ENCODE measurements at places on chromosomes 16 and 17.

GRCh38 chr17:21160401-21160800 lies 33.6 kb downstream of the DHRS7B start:
- DNase-seq, result no peak

GRCh38 chr17:34596920-34597319 lies 17.5 kb downstream of the TMEM132E start:
- no peak for DNase-seq

DNA sequence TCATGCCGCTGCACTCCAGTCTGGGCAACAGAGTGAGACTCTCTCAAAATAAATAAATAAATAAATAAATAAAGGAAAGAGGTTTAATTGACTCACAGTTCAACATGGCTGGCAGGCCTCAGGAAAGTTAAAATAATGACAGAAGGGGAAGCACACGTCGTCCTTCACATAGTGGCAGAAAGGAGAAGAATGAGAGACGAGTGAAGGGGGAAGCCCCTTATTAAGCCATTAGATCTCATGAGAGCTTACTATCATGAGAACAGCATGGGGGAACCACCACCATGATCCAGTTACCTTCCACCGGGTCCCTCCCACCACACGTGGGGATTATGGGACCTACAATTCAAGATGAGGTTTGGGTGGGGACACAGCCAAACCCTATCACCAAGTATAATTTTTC lies 54.5 kb downstream of the PAFAH1B1 start:
- DNase-seq, result no peak

DNA sequence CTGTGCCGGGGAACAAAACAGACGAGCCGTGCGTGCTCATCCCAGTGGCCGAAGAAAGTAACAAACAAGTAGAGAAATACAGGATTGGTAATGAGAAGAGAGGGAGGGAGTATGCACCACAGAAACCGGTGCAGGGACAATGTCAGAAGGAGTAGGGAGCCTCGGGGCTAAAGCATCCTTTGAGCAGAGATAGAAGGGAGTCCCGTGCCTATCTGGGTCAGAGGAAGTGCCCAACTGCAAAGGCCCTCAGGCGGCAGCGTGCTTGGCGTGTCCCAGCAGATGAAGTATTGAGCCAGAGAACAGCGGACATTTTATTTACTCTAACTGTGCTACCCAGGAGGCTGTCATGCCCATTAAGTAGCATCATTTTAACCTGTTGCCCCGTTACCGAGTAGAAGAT lies 114.9 kb upstream of the CACNG5 start:
- DNase-seq, result peak; percentile 47

DNA sequence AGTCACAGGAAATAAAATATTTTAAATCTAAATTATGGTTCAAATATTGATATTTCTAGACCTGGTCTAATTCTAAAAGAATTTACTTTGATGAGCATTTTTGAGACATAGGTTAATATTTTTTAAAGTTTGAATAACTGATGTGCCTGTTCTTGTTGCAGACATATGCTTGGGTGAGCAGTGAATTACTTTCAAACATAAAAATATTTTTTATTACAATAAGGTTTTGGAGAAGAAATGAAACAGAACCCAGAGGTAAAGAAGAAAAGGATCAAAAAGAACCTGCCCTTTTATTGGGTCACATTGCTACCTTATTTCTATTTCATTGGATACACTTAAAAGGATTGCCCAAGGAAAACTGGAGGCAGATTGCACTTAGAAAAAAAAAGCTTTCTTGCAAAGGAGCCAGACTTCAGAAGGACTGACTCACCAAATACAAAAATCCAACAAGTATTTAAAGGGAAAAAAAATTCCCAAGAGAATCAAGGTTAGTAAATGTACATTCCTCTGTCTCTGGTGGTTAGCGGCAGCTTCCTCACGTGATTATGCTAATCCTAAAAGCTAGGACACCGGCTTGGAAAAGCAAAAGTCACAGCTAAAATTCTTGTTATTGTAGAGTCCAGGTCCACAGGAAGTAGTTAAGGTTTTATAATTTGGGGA lies 18.5 kb downstream of the ENPP7 start:
- no peak for DNase-seq

DNA sequence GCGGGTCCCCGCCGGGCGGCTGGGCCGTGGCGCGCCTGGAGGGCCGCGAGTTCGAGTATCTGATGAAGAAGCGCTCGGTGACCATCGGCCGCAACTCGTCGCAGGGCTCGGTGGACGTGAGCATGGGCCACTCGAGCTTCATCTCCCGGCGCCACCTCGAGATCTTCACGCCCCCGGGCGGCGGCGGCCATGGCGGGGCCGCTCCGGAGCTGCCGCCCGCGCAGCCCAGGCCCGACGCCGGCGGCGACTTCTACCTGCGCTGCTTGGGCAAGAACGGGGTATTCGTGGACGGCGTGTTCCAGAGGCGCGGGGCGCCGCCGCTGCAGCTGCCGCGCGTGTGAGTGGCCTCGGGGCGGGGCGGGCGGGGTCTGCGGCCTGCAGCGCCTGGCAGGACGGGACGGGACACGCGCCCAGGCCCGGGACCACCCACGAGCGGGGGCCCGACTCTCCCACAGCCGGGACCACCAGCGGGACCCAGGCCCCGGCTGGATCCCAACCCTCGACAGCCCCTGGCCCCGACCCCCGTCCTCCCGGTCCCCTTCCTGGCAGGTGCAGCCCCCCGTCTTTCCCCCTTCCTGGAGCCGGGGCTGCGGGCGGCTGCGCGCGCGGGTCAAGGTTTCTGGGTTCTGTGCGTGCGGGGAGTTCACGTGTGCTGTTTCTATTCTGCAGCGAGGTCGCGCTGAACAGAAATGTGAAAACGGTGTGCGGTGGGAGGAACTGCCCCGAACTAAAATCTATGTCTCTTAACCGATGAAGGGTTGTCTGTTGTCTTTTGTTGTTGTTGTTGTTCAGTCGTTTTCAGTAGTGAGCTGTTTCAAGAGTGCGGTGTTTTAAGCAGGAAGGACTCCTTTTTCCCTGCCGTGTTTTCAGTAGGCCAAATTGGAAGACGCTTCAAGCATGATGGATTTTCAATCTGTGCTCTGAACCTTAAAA lies 705 bp downstream of the FOXK2 start:
- DNase-seq, result no peak

GRCh38 chr16:58882292-58882691 lies 148.2 kb upstream of the GOT2 start:
- DNase-seq, result no peak

DNA sequence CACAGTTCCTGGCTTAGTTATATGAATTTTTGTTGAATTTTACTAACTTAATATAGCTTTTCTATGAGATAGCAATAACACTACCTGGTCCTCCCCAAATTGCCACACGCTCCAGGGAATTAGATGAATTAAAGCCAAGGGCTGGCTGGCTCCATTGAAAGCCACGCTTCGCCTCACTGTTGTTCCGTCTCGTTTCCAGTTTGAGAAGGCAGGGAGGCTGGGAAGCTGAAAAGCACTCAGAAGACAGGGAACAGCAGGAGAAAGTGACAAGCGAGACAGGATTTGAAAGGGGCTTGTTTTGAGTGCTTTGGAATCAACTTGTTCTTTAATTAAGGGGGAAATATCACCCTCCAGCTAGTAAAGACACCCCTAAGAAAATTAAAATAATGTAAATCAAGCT lies 425.3 kb downstream of the CA10 start:
- DNase-seq, result no peak

GRCh38 chr17:40645291-40645690 lies 2.3 kb downstream of the SMARCE1 start:
- no peak for DNase-seq

Measured in islet precursor cell (in vitro differentiated cells).